Stimulated activated memory B cell treated with anti-CD40 and anti-IgM and Interleukin-4, amounts not matched to agents 10 μg/mL and 1 μg/mL and 100 μg/mL, for 72 hours (primary cell): ENCODE measurements at places on chromosomes 5 and 9.

- H3K4me3 ChIP-seq: no peak overlapping the region
- no peak for ATAC-seq
- no peaks in the 10 kb centered on the region for H3K4me1 ChIP-seq
- no peaks in the 10 kb centered on the region for H3K36me3 ChIP-seq
- no peaks in the 10 kb centered on the region for H3K27me3 ChIP-seq
- no peak overlapping the region for H3K27ac ChIP-seq
These were observed 79.8 kb downstream of the CFAP95 start for GRCh38 chr9:69900406-69900805.

DNA sequence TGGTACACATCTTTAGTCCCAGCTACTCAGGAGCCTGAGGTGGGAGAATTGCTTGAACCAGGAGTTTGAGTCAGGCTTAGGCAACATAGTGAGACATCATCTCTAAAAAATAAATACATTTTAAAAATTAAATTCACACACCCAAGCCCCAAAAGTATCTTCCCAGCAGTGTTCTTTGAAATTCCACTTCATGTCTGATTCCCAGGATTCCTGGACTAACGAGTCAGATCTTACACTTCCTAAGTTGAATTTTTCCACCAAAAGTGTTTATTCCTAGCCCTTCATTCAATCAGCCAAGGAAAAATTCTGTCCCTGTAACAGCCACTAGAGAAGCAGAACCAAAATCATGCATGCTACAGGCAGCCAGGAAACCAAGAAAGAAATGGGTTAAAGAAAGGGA is 970.9 kb downstream of the EFNA5 start:
- no peaks in the 10 kb centered on the region for H3K36me3 ChIP-seq
- H3K4me3 ChIP-seq: no peak overlapping the region
- no peaks in the 10 kb centered on the region for H3K4me1 ChIP-seq
- no peak for ATAC-seq

DNA sequence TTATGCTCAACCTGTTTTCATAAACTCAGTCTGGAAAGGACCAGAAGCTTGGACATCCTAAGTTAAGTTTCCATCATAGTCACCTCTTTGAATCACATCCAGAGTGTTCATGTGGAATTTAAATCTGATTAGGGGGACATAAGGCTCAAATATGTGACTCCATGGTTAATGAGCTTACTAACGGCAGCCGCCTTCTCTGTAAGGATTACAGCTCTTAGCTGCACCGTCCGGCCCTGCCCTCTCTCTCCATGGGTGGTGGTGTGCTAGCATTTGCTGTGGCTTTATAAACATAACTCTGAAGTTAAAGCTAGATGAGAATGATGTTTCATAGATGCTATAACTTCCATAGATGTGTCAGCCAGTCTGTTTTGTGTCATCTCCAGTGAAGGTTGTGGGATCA is 156.5 kb downstream of the TRIO start:
- no peak overlapping the region for H3K27ac ChIP-seq
- no peak for ATAC-seq
- H3K27me3 ChIP-seq: no peaks in the 10 kb centered on the region
- peaks cover 6% of the 10 kb centered on the region for H3K4me1 ChIP-seq

DNA sequence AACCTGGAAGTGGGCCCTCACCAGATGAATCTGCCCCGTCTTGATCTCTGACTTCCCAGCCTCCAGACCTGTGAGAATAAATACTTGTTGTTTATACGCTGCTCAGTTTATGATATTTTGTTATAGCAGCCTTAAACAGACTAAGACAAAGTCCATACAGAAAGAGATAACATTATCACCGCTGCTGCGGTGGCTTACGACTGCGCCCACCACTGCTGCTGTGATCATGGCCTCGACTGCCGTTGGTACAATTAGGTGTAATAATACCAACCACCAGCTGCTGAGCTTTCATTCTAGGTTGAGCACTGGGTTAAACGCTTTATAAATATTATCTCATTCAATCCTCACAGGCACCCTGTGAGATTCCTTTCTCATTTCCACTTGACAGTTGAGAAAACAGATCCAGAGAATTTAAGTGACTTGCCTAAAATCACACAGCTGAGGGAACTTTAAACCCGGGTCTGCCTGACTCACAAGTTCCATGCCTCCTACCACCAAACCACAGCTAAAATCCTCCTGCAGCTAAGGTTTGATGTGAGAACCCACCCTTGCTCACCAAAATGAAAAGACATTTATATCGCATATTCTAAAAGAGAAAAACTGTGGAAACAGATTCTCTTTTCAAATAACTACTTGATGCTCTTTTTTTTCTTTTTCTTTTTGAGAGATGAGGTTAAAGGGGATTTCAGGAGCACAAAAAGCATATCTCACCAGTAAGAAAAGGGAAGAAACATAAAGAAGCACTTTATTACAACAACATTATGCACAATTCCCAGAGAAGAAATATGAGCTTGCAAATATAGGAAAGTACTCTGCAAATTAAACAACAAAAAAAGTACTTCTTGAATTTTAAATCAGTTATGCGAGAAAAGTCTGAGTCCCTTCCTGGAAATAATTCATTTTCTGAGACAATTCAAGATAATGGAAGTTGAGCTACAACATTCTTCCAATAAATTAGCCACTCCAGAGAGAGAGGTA is 23.9 kb downstream of the GOLM1 start:
- no peak overlapping the region for H3K27ac ChIP-seq
- no peak overlapping the region for H3K4me3 ChIP-seq
- H3K4me1 ChIP-seq: no peaks in the 10 kb centered on the region
- no peaks in the 10 kb centered on the region for H3K27me3 ChIP-seq
- ATAC-seq: no peak

DNA sequence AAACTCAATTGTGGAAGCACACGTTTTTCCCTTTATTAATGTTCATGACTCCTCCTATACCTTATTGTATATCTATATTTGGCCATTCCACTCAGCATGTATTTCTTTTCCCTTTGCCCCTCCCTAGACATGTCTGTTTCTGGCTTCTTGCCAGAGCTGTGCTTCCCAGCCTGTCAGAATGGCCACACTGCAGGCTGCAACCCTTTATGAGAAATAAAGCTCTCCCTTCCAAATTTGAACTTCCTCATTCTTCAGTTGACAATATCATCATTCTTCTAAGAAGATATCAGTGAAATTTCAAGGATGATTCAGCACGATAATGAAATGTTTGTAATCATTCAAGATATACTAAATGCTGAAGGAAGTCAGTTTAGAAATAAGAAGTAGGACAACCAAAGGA is 107.6 kb upstream of the PRSS3 start:
- H3K36me3 ChIP-seq: no peaks in the 10 kb centered on the region
- peaks cover 15% of the 10 kb centered on the region for H3K4me1 ChIP-seq
- no peak overlapping the region for H3K27ac ChIP-seq

DNA sequence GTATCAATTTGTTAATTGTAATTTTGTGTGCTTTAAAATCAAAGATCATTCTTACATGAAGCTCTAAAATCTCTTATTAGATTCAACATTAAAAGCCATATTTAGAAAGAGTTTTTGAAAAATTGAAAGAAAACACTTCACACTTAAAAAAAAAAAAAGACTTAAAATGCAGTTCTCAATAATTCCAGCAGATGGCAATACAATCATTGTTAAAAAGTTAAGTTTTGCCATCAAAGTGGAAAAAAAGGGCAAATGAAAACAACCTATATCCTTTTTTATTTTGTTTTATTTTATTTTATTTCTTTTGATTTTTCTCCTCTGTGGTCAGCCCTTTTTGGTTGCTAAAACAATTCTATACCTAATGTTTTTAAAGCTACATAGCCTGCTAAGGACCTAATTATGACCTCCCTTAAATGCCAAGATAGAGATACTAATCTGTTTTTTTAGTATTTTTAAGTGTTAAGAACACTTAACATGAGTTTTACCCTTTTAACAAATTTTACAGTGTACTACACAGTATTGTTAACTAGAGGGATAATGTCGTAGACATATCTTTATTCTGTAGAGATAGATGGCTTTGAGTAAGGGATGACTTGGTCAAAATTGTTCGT is 154.2 kb upstream of the DAB2 start:
- H3K27ac ChIP-seq: no peak overlapping the region
- H3K27me3 ChIP-seq: peaks cover 9% of the 10 kb centered on the region
- no peak for ATAC-seq
- H3K4me1 ChIP-seq: peaks cover 9% of the 10 kb centered on the region

- no peak for ATAC-seq
- H3K36me3 ChIP-seq: peaks cover 21% of the 10 kb centered on the region
These were observed 62.3 kb downstream of the LHFPL2 start for GRCh38 chr5:78586251-78586650.

GRCh38 chr5:51227963-51228470 is 155.2 kb upstream of the ISL1 start:
- no peaks in the 10 kb centered on the region for H3K4me1 ChIP-seq
- no peaks in the 10 kb centered on the region for H3K27me3 ChIP-seq
- no peak for ATAC-seq
- H3K27ac ChIP-seq: no peak overlapping the region
- H3K36me3 ChIP-seq: no peaks in the 10 kb centered on the region

DNA sequence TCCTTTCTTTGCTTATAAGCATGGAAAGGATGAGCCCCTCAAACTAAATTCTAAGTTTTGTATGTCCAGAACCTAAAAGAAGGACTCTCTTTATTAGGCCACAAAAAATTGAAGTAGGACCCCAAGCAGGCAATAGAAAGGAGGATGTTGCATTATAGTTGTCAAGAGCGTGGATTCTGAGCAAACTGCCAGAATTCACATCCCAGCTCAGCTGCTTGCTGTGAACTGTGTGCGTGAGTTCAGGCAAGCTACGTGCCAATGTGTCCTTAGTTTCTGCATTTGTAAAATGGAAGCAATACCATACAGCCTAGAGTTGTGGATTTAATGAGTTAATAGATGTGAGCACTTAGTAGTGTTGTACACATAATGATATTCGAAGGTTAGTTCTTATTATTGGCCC is 70.6 kb upstream of the SLC44A1 start:
- no peaks in the 10 kb centered on the region for H3K4me1 ChIP-seq
- ATAC-seq: no peak
- no peak overlapping the region for H3K4me3 ChIP-seq
- H3K27me3 ChIP-seq: no peaks in the 10 kb centered on the region
- no peak overlapping the region for H3K27ac ChIP-seq

GRCh38 chr9:127815512-127816361 is 13.1 kb downstream of the FPGS start:
- peak; percentile 13 for ATAC-seq
- H3K27me3 ChIP-seq: no peaks in the 10 kb centered on the region
- peaks cover under 1% of the 10 kb centered on the region for H3K4me1 ChIP-seq
- no peak overlapping the region for H3K4me3 ChIP-seq

GRCh38 chr5:54093861-54094260 is 216.5 kb downstream of the ARL15 start:
- H3K4me1 ChIP-seq: peaks cover 16% of the 10 kb centered on the region
- ATAC-seq: peak; percentile 86
- no peak overlapping the region for H3K27ac ChIP-seq
- no peaks in the 10 kb centered on the region for H3K27me3 ChIP-seq

DNA sequence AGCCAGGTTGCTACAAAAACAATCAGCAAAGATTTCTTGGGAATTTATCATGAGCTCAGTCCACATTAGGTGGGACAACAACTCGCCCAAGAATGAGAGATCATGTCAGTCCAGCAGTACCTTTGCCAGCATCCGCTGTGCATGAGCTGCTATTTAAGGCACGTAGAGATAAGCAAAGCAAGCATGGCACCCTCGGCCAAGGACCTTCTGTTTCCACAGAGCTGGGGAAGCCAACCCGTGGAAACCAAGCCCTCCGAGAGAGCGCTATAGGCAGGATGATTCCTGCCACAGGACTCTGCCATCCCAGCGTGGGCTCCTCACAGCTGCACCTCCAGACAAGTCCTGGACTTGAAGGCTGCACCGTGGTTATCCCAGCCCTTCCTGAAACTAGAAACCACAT is 189.5 kb upstream of the PPP1R26 start:
- ATAC-seq: no peak
- H3K27me3 ChIP-seq: peaks cover 23% of the 10 kb centered on the region
- H3K4me3 ChIP-seq: no peak overlapping the region
- H3K36me3 ChIP-seq: no peaks in the 10 kb centered on the region
- no peaks in the 10 kb centered on the region for H3K4me1 ChIP-seq

GRCh38 chr5:120258123-120258522 is 206.0 kb upstream of the PRR16 start:
- H3K27me3 ChIP-seq: no peaks in the 10 kb centered on the region
- no peak overlapping the region for H3K4me3 ChIP-seq
- ATAC-seq: peak; percentile 53

- peaks cover 82% of the 10 kb centered on the region for H3K4me1 ChIP-seq
- H3K27me3 ChIP-seq: no peaks in the 10 kb centered on the region
- peak overlapping the region; percentile 86 for H3K27ac ChIP-seq
- no peak for ATAC-seq
- H3K4me3 ChIP-seq: peak overlapping the region; percentile 71
These were observed 18.3 kb downstream of the UGCG start for GRCh38 chr9:111914749-111915424.

DNA sequence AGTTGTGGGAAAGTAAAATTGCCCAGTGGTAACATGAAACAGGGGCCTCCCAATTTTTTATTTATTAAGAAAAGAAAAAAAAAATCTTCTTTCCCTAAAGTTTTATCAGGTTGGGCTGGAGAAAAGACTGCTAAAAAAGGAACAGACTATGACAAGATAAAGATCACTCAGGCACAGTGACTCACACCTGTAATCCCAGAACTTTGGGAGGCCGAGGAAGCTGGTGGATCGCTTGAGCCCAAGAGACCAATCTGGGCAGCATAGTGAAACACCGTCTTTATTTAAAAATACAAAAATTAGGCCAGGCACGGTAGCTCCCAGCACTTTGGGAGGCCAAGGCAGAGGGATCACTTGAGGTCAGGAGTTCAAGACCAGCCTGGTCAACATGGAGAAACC is 312.5 kb downstream of the CETN3 start:
- no peaks in the 10 kb centered on the region for H3K4me1 ChIP-seq
- H3K36me3 ChIP-seq: no peaks in the 10 kb centered on the region
- no peak overlapping the region for H3K4me3 ChIP-seq
- ATAC-seq: no peak
- H3K27ac ChIP-seq: no peak overlapping the region

- no peak overlapping the region for H3K27ac ChIP-seq
- no peaks in the 10 kb centered on the region for H3K36me3 ChIP-seq
- no peak for ATAC-seq
- H3K27me3 ChIP-seq: no peaks in the 10 kb centered on the region
These were observed 499.0 kb downstream of the SEMA5A start for GRCh38 chr5:9046756-9047481.

GRCh38 chr5:121984250-121984649 is 22.5 kb downstream of the SRFBP1 start:
- peaks cover 60% of the 10 kb centered on the region for H3K36me3 ChIP-seq
- H3K27me3 ChIP-seq: no peaks in the 10 kb centered on the region
- H3K4me1 ChIP-seq: peaks cover 13% of the 10 kb centered on the region
- no peak overlapping the region for H3K4me3 ChIP-seq
- no peak overlapping the region for H3K27ac ChIP-seq
- ATAC-seq: no peak

GRCh38 chr5:126912616-126913200 is 117.7 kb downstream of the MARCHF3 start:
- no peak overlapping the region for H3K27ac ChIP-seq
- H3K27me3 ChIP-seq: no peaks in the 10 kb centered on the region
- ATAC-seq: no peak

DNA sequence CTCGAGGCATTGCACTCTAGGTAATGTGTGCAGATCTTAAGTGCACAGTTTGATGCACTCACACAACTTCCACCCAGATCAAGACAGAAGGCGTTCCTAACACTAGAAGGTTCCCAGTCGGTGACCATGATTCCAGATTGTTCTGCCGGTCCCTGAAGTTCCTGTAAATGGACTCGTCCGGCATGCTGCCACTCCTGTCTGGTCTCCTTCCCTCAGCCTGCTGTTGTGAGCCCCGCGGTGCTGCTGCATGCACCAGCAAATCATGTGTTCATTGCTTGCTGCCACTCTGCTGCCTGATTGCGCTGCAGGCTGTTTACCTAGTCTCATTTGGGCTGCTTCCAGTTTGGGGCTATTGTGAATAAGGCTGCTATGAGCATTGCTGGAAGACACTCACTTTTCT is 11.5 kb downstream of the STKLD1 start:
- no peaks in the 10 kb centered on the region for H3K36me3 ChIP-seq
- H3K4me3 ChIP-seq: no peak overlapping the region
- no peak overlapping the region for H3K27ac ChIP-seq
- no peak for ATAC-seq
